Dermis blood vessel endothelial cell (primary cell): ENCODE measurements at places on chromosomes 16 and 17. TPM values are rescaled to one million over a fixed set of nuclear protein-coding genes. Genes with fewer than 3 reads are reported as not detected.

Gene FGF11
- total RNA-seq = 0.28 and 0.51 TPM in 2 replicates

Gene KRT32
- not detected in 2 replicates for total RNA-seq

Gene RRAD
- total RNA-seq = 0.84 and 1.9 TPM in 2 replicates

Gene C1QL1
- 0.14 TPM in 1 of 2 replicates, not detected in the other for total RNA-seq

Gene BANP
- total RNA-seq = 23.5 and 36.4 TPM in 2 replicates

Gene PGS1
- 38.1 and 66.9 TPM in 2 replicates for total RNA-seq

Gene ALG1
- total RNA-seq = 30.4 and 36.4 TPM in 2 replicates

Gene GLP2R
- total RNA-seq = 0.17 TPM in 1 of 2 replicates, not detected in the other

Gene KCNJ18
- not detected in 2 replicates for total RNA-seq

Gene RPS15A
- total RNA-seq = 1,454 and 3,996 TPM in 2 replicates

Gene TEKT1
- not detected in 2 replicates for total RNA-seq

Gene PSMB3
- 188 and 348 TPM in 2 replicates for total RNA-seq

Gene RPH3AL
- 22.0 and 37.2 TPM in 2 replicates for total RNA-seq

Gene CASKIN2
- total RNA-seq = 12.1 and 30.4 TPM in 2 replicates

Gene PRSS22
- not detected in 2 replicates for total RNA-seq

Gene HLF
- total RNA-seq = 0.05 TPM in 1 of 2 replicates, not detected in the other

Gene MAZ
- total RNA-seq = 130 and 265 TPM in 2 replicates
